ENCODE measurements at places on chromosomes 16 and 17. TPM values are rescaled to one million over a fixed set of nuclear protein-coding genes. Genes with fewer than 3 reads are reported as not detected.

The TPSD1 gene
- total RNA-seq = not detected

GRCh38 chr16:48619547-48619946, 9.6 kb upstream of the N4BP1 start:
- H3K4me1 ChIP-seq = peaks cover 4% of the 10 kb centered on the region
- no peaks in the 10 kb centered on the region for H3K36me3 ChIP-seq
- no peak for DNase-seq
- H3K4me3 ChIP-seq = no peak overlapping the region

DNA sequence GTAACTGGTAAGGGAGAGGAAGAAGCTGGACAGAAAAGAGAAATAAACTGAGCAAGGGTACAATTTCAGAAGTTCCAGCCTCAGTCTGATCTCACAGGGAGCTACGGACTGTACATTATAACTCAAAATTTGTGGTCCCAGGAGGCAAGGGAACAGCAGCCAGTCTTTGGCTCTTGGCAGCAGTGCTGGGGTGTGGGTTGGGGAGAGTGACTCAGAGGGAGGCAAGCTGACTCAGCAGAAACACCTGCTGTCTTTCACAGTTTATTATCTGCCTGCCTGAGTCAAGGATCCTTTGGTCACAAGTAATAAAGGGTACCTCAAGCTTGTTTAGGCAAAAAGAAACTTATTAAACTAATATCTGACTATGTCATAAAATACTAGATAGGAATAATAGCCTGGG, 73.5 kb upstream of the KIF2B start:
- H3K4me3 ChIP-seq = no peak overlapping the region
- H3K27me3 ChIP-seq = no peaks in the 10 kb centered on the region
- H3K27ac ChIP-seq = no peak overlapping the region
- DNase-seq = no peak

DNA sequence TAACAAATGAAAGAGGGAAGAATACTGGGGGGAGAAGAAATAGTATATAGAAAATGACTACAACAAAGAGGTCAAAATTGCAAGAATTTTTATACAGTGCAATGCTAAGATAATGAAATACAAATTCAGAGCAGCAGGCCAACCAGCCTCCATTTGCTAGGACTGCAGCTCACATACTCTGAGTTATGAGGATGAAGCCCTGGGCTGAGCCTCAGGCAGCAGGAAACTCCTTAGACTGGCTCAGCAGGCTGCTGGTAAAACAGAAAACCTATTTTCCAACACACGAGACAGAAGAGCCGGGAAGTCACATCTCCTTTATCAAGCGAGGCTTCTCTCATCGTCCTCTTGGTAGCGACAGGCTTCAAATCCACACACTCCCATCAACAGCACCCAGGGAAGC, 296.5 kb downstream of the SLC39A11 start:
- no peak overlapping the region for H3K4me3 ChIP-seq
- no peaks in the 10 kb centered on the region for H3K27me3 ChIP-seq
- H3K36me3 ChIP-seq = no peaks in the 10 kb centered on the region
- H3K27ac ChIP-seq = no peak overlapping the region
- no peaks in the 10 kb centered on the region for H3K4me1 ChIP-seq

The EMC6 gene
- total RNA-seq = 20.7 TPM

The CLEC18A gene
- 0.80 TPM for total RNA-seq

DNA sequence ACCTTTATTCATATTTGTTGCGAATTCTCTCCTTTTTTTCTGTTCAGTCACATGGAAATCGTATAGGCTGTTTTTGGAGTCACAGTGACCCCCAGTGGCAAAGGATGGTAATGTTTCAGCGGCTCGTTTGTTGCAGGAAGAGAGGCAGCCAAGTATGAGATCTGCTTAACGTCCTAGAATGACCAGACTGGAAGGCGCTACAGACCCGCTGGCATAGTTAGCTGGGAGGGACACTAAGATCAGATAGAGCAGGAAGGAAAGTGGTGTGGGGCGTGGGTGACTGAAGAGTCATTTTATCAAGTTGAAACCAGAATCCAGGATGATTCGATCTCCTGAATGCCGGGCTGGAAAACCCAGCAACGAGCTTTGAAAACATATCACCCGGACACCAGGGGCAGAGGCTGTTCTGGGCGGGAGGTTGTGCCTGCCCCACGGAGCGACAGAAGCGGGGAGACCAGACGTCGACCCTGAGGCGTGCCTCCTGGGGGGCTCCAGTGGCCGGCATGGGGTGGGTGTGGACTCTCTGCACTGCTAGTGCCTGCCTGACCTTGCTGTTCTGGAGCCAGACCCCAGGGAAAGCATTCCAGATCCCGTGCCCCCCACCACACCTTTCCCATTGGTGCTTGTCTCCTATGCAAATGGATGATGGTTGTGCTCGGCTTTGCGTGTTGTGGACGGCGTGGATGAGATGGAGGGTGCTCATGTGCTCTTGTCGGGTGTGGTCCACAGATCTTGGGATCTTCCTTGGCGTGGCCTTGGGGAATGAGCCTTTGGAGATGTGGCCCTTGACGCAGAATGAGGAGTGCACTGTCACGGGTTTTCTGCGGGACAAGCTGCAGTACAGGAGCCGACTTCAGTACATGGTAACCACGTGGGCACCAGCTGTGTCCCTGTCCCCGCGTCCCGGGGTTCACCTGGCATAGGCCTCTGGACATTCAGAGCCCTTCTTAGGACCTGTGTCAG, 7.7 kb downstream of the IL34 start:
- no peak for DNase-seq
- no peaks in the 10 kb centered on the region for H3K27me3 ChIP-seq
- H3K4me1 ChIP-seq = no peaks in the 10 kb centered on the region
- H3K4me3 ChIP-seq = peak overlapping the region; percentile 23
- no peak overlapping the region for H3K27ac ChIP-seq

The C16orf46 gene
- 0.55 TPM for total RNA-seq

GRCh38 chr16:88530858-88531203, 39.4 kb upstream of the ZC3H18 start:
- no peak for DNase-seq
- H3K27ac ChIP-seq = no peak overlapping the region
- H3K27me3 ChIP-seq = no peaks in the 10 kb centered on the region

- no peaks in the 10 kb centered on the region for H3K36me3 ChIP-seq
- H3K27me3 ChIP-seq = no peaks in the 10 kb centered on the region
- no peak overlapping the region for H3K4me3 ChIP-seq
- DNase-seq = no peak
- no peaks in the 10 kb centered on the region for H3K4me1 ChIP-seq
- H3K27ac ChIP-seq = no peak overlapping the region
These were observed 9.4 kb downstream of the OR4D2 start for GRCh38 chr17:58176200-58176599.

DNA sequence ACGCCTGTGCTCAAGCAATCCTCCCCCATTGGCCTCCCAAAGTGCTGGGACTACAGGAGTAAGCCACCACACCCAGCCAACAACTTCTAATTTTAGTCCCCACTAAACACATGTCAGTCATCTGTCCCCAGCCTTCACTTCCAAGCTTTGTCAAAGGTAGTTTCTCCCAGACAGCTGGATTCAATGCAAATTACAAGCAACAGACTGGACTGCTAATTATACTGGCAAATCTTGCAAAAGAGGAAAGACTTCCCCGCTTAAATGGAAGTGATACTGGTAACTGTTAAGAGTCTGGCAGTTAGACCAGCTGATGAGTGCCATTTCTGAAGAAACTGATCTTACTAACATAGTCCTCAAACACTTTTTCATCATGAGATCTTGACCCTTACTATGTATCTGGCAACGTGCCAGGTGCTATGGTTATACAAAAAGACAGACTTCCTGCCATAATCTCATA, 8.2 kb upstream of the GGA2 start:
- no peaks in the 10 kb centered on the region for H3K27me3 ChIP-seq
- H3K36me3 ChIP-seq = no peaks in the 10 kb centered on the region
- DNase-seq = no peak
- no peaks in the 10 kb centered on the region for H3K4me1 ChIP-seq
- no peak overlapping the region for H3K4me3 ChIP-seq

DNA sequence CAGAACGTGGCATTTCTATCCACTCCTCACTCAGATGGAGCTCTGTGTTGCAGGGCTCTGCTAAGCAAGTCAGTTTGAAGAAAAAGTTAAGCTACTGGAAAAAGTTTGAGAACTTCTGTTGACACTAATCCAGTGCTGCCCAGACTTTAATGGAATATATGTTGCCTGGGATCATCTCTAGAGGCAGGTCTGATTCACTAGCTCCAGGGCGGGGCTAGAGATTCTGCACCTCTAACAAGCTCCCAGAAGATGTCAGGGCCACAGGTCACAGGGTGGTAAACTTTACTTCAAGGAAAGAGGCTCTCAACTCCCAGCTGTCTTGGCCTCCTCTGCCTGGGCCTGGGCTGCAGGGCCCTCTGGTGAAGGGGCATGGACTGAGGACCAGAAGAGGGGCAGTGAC, 6.8 kb downstream of the TTYH2 start:
- DNase-seq = no peak
- H3K4me1 ChIP-seq = no peaks in the 10 kb centered on the region
- H3K36me3 ChIP-seq = no peaks in the 10 kb centered on the region
- no peak overlapping the region for H3K4me3 ChIP-seq
- no peak overlapping the region for H3K27ac ChIP-seq
- no peaks in the 10 kb centered on the region for H3K27me3 ChIP-seq

DNA sequence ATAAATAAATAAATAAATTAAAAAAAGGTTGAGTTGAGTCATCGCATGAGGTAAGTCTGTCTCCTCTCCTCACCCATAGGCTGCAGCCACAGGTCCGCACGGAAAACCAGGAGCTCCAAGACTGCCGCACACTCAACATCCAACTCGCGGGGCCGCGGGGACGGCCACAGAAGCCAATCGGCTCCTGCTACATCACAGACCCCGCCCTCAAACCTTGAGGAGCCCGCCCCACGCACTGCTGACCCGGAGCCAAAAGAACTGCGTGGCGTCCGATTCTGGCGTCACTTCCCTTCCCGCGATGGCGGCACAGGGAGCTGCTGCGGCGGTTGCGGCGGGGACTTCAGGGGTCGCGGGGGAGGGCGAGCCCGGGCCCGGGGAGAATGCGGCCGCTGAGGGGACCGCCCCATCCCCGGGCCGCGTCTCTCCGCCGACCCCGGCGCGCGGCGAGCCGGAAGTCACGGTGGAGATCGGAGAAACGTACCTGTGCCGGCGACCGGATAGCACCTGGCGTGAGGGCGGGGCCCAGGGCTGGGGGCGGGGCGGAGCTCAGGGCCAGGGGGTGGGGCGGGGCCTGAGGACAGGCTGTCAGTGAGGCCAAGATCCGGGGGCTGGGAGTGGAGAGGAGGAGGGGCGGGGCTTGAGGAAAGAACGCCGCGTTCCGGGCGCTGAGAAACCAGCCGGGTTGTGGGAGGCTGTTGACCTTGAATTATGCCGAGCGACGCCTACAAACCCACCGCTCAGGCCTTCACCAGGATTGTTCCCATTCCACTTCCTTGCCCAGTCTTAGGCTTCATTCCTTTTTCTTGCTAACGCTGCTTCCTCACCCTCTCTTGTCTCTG, at the start of gene KAT8:
Gene KAT8, plus strand, starts transcription at position 281 of the 839 bp plus-strand sequence. Its CDS starts 18 bp downstream, at position 299.
- peak within 1 kb of the TSS; percentile 85 for H3K4me3 ChIP-seq
- peak; percentile 99 for DNase-seq
- no peaks in the 10 kb centered on the region for H3K36me3 ChIP-seq
- no peaks in the 10 kb centered on the region for H3K27me3 ChIP-seq

GRCh38 chr16:66133643-66134338, 232.7 kb upstream of the CDH5 start:
- no peaks in the 10 kb centered on the region for H3K27me3 ChIP-seq
- no peaks in the 10 kb centered on the region for H3K4me1 ChIP-seq
- DNase-seq = no peak
- H3K27ac ChIP-seq = no peak overlapping the region

The CNTD1 gene
- not detected for total RNA-seq

DNA sequence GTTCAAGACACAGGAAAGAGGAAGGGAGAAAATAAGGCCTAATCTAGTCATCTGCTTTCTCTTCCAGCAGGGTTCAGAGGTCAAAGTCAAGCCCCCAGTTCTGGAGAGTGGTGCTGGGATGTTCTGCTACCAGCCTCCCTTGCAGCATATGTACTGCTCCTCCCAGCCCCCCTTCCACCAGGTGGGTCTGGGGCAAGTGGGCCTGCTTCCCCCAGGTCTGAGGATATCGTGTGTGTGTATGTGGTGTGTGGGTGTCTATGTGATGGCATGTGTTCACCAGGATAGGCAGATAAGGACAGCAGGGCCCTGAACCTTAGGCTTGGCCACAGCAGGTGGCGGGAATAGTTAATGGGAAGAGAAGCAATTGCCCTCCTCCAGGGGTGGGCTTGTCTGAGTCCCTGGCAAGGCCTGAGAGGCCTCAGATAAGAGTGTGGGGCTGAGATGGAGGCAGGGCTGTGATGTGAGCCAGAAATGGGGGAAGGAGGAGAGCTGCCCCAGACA, 21.1 kb downstream of the FOXN1 start:
- no peaks in the 10 kb centered on the region for H3K27me3 ChIP-seq
- no peaks in the 10 kb centered on the region for H3K36me3 ChIP-seq
- no peaks in the 10 kb centered on the region for H3K4me1 ChIP-seq
- H3K4me3 ChIP-seq = no peak overlapping the region
- DNase-seq = no peak

DNA sequence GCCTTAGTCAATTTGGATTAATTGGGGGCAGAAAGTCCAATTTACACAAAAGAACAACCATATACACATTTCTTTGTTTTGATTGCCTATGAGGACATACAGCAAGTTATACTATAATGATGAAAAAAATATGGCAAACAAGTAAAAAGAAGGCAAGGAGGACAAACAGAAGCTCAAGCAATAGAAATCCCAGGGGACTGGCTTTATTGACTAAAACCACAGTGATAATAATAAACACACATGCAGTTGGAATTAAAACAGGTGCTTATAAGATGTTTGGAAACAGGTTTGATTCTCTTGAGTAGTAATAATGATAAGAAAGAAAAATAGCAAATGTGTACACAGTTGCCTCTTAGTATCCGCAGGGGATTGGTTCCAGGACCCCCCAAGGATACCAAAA, 176.4 kb downstream of the SHISA9 start:
- no peak overlapping the region for H3K4me3 ChIP-seq
- no peak overlapping the region for H3K27ac ChIP-seq
- no peaks in the 10 kb centered on the region for H3K27me3 ChIP-seq
- DNase-seq = no peak
- H3K4me1 ChIP-seq = no peaks in the 10 kb centered on the region
- H3K36me3 ChIP-seq = no peaks in the 10 kb centered on the region

Data from right lobe of liver (tissue), 6 donors.